ENCODE measurements at places on chromosomes 3 and 15. TPM values are rescaled to one million over a fixed set of nuclear protein-coding genes. Genes with fewer than 3 reads are reported as not detected.

The LNP1 gene
- 0.79 TPM for total RNA-seq

The GOLGA8T gene
- 1.6 TPM for total RNA-seq

The PIF1 gene
- 21.5 TPM for total RNA-seq

The CPEB1 gene
- 2.8 TPM for total RNA-seq

The PARP6 gene
- 62.5 TPM for total RNA-seq

The TTLL13 gene
- 0.14 TPM for total RNA-seq

The RARRES1 gene
- 16.6 TPM for total RNA-seq

The GOLGA8K gene
- total RNA-seq: 0.85 TPM

The TRPM1 gene
- not detected for total RNA-seq

The FBXO40 gene
- total RNA-seq: not detected
